Hindlimb muscle (tissue), 1 donor: ENCODE measurements at places on chromosomes 5 and 9.
A peak's percentile ranks its signal among the peaks of the same experiment; 100 is the strongest.

DNA sequence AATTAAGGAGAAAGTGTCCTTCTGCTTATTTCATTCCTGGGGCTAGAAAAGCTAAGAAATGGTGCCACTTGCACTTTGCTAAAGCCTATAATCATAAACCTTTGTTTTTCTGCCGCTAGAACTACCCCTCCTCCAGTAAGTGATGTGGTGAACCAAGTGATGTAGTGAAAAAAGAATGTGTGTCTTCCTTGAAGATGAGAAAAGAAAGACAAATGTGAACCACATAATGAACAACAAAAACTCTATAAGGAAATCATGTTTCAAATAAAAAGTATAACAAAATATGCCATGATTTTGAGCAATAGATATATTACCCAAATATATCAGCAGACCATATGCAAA, 179.0 kb upstream of the SGCD start:
- DNase-seq = no peak

GRCh38 chr9:21686738-21687137, 115.7 kb upstream of the MTAP start:
- DNase-seq = no peak

DNA sequence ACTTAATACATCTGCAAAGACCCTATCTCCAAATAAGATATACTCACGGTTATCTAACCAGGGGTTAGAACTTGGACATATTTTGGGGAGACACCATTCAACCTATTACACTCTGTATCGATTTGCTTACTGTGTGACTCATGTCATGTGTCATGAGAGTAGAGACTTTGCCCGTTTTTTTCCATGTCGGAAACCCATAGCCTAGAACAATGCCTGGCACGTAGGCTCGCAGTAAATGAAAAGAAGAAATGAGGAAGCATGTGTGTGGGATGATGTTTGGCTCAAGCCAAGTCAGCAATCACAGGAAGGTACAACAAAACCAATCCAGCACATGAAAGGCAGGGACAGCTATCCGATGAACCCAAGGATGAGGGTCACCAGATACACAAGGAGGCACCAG, 94.6 kb upstream of the DNAH5 start:
- no peak for DNase-seq

- DNase-seq = no peak
These were observed 6.6 kb upstream of the XPA start for GRCh38 chr9:97703437-97704344.

DNA sequence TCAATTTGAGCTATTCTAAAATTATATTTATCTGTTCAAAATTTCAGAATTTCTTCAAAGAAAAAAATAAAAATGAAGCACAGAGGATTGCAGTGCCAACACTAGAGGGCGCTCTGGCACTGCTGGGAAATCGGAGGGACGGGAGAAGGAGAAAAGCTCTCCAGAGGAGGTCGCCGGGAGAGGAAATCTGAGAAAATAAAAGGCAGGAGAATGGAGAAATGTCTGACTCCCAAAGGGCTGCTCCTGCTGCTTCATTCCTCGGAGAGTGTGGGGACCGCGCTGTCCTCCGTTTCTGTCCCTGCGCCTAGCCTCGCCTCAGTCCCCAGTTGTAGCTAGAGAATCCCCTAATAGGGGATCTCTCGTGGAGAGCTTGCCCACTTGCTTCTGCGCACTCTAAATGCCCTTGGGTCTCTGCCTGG, 40.0 kb upstream of the ARSB start:
- DNase-seq = peak; percentile 79

DNA sequence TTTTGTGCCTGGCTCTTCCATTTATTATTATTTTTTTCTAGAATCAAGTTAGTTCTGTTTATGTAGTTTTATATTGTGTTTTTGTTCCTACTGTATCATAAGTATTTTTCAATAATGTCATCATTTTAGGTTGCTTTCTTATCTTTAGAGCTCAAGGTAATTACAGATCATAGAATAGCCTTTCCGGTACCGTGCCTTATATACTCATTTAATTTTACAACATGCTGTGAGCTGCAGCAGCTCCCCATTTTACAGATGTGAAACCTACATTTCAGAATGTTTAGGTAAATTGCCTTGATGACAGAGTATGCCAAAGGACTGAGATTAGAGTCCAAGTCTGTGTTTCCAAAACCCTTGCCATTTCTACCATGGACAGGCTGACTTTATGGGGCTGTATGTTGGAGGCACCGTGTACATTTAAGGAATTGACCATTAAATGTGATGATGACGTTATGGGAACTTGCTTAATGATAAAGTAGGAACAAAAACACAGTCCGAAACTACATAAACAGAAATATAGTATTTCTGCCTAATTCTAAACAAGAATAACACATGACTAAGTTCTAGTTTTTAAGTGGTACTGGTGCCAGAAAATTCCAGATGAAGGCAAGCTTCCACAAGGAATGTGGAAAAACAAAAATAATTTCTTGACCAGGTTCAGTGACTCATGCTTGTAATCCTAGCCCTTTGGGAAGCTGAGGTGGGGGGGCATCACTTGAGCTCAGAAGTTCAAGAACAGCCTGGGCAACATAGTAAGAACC, 97.7 kb downstream of the IQGAP2 start:
- peak; percentile 62 for DNase-seq

DNA sequence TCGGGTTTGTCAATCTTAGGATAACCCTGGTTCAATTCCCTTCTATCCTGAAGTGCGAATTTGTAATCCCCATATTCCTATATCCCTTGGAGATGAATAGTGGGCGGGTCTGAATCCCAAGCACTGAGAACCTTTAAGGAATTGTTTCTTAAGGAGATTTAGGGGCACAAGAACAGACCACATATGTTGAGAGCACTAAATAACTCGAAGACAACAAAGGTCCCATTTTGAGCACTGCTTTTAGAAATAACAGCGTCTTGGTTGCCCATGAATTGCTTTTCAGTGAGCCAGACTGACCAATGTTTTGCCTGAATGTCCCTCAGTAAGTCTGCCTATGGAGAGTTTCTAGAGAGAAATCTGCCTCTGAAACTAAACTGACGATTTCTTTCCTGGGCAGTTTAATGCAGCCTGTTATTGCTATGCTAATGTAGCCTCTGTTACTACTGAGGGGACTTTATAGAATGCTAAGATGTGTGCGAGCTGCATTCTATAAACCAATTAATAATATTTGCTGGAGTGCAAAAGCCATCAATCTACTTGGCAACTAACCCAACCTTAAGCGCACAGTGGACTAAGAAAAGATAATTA, 445.0 kb upstream of the DMAC1 start:
- DNase-seq = no peak

- DNase-seq = no peak
These were observed 4.5 kb upstream of the ICE1 start for GRCh38 chr5:5418006-5418405.

GRCh38 chr5:120304663-120305062, 159.4 kb upstream of the PRR16 start:
- DNase-seq = no peak

DNA sequence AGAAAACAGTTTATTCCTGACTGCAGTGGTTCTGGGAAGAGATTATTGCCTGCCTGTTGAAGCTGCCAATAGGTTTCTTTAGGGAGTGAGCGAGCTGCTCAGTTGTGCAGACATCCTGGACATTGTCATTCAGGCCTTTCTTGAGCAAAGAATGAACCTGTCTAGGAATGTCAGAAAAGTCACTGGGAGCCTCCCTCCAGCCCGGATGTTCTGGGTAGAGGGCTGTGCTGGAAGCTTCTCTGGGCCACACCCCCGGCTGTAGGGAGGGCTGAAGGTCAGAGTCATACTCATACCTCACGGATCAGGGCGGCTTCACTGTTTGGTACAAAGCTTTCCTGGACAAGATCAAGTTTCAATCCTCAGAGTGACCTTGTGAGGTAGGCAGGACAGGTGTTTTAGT, 33.4 kb upstream of the TBC1D2 start:
- DNase-seq = no peak

DNA sequence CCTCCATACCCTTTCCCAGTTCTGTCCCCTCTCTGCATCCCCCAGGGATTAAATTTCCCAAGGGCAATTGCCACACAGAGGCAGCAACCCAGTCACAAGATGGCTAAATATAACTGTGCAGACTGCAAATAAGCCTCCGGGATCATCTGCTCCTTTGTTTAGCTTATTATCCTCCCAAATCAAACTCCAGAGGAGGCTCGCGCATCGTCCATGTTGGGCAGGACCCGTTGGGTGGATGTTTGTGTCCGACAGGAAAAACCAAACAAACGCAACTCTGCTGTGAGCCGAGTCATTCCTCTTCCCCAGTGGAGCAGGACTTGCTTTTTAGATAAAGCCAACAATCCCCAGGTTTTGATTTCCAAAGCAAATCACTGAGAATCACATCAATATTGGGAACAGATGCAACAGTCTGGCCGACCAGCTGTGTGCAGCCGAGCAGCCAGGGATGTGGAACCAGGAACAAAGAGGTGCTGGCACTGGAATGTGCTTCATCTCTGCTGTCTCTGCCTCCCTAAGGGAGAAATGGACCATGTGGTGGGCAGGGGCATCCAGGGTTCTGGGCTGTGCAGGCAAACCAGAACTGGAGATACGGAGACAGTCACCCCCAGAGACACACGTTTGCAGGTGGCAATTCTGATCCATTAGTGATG, 89.8 kb downstream of the PTTG1 start:
- no peak for DNase-seq

- DNase-seq = no peak
These were observed 85.2 kb downstream of the BASP1 start for GRCh38 chr5:17302604-17303003.

DNA sequence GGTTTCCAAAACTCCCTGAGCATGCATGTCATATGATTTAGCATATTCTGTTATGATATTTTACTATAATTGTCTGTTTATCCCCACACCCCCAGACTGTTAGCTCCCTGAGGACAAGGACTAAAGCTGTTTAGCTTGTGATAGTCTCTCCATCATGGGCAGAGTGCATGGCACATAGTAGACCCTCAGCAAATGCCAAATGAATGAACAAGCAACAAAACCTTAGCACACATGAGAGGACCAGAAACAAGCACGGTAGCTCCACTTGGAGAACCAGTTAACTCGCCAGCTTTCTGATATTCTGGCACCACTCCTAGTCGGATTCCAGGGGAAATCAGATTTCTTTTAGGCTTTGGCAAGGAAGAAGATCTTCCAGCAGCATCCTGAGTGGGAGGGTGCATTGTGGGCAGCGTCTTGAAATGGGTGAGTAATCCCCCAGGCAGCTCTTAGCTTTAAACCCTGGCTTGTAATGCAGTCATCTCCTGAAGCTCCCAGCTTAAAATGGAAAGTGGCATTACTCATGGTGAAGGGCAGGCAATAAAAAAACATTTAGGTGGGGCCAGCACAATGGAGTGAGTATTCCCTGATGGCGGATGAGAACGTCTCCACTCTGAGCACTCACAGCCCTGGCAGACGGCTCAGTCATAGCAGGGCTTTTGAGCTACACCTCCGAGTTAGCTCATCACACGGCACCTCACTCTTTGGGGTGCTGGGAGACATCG, 41.1 kb downstream of the FGF1 start:
- DNase-seq = no peak

GRCh38 chr5:31638748-31639418, at the start of gene PDZD2:
TSS of gene PDZD2 (plus strand) at chr5:31639131.
- peak; percentile 77 for DNase-seq

- no peak for DNase-seq
These were observed 425 bp upstream of the NFX1 start for GRCh38 chr9:33289936-33290246.

DNA sequence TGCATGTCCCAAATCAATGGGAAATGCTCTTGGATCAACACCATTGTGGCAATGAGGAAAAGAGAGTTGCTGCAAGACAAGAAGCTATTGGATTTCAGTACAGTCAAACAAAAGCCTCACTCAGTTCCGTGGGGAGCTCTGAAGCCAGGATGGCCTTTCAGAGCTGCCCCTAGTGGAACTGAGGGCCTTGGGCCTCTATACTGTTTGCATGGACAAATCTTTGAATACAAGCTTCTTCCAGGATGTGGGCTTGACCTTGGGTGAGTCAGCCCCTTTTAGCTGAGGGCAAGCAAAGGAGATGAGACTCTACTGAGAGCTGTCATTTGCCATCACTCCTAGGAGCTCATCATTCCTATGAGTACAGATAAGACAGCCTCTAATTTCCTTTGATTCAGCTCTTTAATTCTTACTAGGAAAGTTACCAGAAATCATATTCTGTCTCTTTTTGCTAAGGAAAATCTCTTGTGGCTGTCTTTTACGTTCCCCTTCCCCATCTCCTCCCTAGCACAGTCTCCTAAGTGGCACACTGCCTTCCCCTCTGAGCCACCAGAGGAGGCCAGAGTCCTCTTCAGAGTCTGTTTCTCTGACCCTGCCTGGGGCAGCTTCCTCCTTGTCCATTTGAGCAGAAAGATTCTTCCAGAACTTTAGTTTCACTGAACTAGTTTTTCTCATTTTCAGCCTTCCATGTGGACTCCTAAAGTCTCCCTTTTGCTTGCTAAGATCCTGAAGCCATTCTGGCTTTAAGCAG, 168.8 kb upstream of the POC5 start:
- DNase-seq = no peak

DNA sequence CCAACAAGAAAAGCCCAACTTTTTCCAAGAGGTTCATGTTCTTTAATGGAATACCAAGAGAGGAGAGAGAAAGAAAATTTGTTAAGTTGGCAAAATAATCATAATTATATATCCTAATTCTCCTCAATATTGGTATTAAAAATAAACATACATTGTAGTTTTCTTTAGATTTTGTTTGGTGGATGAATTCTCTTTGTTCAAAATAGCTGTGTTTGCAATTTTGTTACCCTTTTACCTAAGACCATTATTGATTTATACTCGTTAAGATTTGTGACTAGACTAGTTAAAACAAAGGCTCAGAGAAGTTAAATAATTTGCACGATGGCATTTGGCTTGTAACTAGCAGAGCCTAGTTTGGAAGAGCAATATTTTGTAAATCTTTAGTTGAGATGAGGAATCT, 9.7 kb downstream of the LRRC19 start:
- DNase-seq = no peak

DNA sequence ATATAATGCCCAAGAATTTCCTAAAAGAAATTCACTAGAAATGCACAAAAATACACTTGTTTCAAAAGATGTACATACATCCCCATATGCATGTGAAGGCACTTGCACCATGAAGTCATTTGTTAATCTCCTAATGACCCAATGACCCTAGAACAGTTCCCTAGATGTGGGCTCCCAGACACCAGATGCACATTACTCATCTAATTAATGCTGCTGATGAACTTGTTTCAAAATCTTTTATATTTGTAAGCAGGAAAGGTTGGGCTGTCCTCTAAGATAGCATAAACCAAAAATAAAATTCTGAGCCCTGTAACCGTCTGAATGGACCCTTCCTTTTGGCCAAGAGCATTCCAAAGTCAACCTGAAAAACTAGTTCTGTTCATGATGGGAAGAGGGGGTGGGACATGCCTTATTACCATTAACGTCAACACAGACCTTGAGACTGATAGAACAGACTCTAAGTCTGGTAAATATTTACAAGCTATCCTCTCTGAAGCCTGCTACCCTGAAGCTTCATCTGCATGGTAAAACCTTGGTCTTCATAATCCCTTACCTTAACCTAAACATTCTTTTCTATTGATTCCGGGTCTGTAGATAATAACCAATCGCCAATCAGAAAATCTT, 91.0 kb upstream of the DAPK1 start:
- DNase-seq = no peak
